ENCODE measurements at places on chromosomes 4 and X. TPM values are rescaled to one million over a fixed set of nuclear protein-coding genes. Genes with fewer than 3 reads are reported as not detected.

ZFYVE28 gene
- 2.6 TPM for polyA plus RNA-seq

DNA sequence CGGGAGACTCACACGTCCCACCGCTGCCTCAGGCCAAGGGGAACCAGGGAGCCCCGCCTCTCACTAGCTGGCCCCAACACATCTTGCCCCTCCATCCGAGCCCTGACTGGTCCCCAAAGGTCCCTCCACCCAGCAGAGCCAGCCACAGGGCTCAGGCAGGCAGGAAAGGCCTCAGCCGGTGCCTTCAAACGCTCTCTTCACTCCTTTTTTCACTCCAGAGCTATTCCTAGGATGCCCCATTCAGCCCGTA lies 1.5 kb upstream of the ARHGAP4 start:
- DNase-seq = no peak

DNA sequence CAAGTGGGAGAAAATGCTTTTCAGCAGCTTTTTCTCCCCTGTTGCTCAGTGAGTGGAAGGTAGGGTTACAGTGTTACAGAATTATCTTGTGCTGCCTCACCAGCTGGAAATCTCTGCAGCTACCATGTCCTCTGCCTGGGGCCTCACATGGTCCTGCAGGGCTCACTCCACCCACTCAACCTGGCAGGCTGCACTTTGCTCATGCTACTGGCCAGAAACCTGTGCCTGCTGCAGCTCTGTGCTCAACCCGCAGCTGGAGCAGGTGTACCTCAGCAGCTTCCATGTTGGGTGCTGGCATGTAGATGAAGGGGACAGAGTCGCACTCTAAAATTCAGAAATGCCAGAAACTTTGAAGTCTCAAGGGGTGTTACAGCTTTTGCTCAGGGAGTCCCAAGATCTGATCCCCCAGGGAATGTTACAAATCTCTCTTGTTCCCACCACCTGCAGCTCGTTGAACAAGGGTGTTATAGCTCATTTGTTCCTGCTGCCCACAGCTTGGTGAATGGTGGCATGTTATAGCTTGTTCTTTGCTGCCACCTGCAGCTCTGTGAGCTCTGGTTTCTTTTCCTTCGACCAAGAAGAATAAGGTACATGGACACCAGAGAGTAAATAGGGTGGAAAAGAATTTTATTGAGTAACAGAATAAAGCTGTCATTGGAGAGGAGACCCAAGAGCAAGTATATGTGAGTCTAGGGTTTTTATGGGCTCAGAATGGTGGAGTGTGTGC lies 845.8 kb downstream of the TECRL start:
- no peak for DNase-seq

FAAH2 gene
- polyA plus RNA-seq = 10.4 TPM

DUSP21 gene
- not detected for polyA plus RNA-seq

RPGR gene
- polyA plus RNA-seq = 11.3 TPM

DNA sequence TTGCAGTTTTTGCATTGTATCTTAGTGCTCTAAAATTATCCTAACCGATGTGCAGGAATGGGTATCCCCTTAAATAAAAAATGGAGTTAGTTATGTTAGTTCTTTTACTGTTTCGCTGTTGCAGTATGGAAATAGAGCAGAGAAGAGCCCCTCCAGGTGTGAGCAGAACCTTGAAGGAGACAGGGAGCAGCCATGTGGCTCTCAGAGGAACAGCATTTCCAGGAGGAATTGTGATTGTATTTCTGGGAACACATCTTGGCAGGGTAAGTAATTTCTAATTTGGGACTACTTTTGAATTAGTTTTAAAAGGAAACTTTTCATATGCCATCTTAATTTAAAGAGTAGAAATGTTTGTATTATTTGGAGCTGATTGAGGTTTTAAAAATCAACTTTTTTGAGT lies 5.3 kb upstream of the CCDC158 start:
- no peak for DNase-seq

DNA sequence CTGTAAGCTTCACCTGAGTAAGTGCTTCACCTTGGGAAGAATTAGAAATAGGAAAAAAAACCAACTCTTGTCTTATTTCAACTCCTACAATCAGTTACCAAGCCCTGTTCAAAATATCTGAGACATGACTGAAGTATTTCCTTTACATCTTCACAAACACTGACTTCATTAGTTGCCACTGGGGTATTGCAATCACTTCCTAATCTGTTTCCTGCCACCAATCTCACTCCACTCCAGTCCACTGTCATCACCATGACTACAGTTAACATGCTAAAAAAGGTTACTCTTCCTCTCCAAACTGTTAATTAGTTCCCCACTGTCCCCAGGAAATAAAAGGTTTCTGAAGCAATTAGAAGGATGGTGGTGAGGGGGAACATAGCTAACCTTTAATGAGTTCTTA lies 3.3 kb upstream of the SUPT20HL1 start:
- no peak for DNase-seq

- no peak for DNase-seq
Measured at GRCh38 chrX:15319075-15319474, 3.6 kb upstream of the ASB11 start.

EFHC2 gene
- 8.6 TPM for polyA plus RNA-seq

GRCh38 chrX:124211312-124211942 lies 121.0 kb upstream of the TEX13D start:
- DNase-seq = no peak

GCNA gene
- 1.7 TPM for polyA plus RNA-seq

- no peak for DNase-seq
Measured at GRCh38 chr4:148344941-148345340, 97.3 kb downstream of the NR3C2 start.

GAGE12E gene
- polyA plus RNA-seq = not detected

HSD17B13 gene
- polyA plus RNA-seq = 0.33 TPM

RHOXF2 gene
- not detected for polyA plus RNA-seq

DNA sequence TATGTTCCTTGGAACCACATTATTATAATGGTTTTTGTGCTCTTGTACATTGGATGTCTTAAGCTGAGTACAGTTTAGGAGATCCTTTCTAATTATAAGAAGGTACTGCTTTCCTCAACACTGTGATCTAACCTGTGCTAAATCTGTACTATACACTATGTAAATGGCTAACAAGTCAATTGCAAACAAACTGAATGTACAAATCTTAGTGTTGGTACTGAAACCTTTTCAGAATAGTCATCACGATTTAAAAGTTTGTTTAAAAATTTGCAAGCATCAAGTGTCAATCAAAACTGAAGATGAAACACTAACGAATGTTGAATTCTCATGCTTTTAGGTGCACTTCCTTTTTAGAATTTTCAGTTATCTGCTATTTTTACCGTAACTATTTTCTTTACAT lies 2090.4 kb upstream of the TENM3 start:
- no peak for DNase-seq

AFP gene
- 972 TPM for polyA plus RNA-seq

GRCh38 chr4:153643406-153644383 lies 40.4 kb upstream of the TLR2 start:
- no peak for DNase-seq

GRCh38 chr4:74072739-74073138 lies 26.3 kb downstream of the CXCL2 start:
- no peak for DNase-seq
